H9 (cell line): ENCODE measurements at places on chromosomes 4 and X. TPM values are rescaled to one million over a fixed set of nuclear protein-coding genes. Genes with fewer than 3 reads are reported as not detected.

DNA sequence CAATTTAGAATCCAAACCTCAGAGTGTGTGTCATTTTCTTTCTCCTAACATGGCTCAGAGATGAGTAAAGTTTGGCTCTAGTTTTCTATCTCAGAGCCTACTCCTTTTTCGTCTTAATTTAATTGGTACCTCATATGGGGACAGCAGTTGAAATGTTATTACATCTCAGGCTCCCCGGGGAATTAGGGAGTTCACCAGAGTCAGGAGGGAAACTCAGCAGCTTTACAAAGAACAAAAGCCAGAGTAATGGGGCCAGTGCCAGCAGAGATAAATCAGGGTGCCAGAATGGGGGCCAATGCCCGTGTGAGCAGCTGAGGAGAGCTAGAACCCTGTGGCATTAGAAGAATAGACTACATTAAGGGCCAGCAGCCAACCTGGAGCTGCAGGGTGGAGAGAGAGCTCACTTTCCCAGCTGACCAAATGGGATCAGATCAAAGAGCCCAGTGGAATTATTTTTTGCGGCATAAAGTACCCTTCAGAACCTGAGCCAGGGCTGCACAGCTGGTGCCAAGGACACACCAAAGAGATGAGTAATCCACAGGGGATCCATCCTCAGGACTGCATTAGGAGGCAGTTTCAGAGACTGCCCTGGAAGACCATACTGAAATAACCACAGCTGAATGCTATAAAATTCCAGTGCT is 207.1 kb upstream of the DKK2 start:
- H3K36me3 ChIP-seq, result no peaks in the 10 kb centered on the region
- H3K4me1 ChIP-seq, result no peaks in the 10 kb centered on the region
- H3K4me3 ChIP-seq, result no peak overlapping the region

DNA sequence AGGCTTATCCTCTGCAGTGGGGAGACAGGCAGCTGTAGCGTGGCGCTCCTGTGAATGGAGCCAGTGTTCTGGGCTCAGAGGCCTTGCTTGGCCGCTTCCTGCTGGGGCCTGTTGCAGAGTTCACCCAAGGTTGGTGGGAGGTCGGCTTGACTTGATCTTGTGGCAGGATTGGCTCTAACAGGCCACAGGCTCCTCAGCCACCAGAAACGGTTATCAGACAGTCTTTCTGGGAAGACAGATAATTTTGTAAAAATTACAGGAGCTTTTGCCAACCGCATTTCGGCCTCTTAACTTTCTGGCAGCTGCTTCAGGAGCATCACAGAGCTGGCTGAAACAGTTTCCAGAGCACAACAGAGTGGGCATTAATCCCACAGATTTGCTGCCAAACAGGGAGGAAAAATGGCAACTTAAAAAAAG is 66.4 kb downstream of the DIPK2B start:
- H3K36me3 ChIP-seq, result peaks cover 4% of the 10 kb centered on the region
- H3K4me3 ChIP-seq, result no peak overlapping the region
- H3K27ac ChIP-seq, result no peak overlapping the region
- DNase-seq, result no peak

- peaks cover 8% of the 10 kb centered on the region; the same call in 1 of the 2 replicates for H3K36me3 ChIP-seq
- no peak overlapping the region for H3K27ac ChIP-seq
- H3K4me1 ChIP-seq, result no peaks in the 10 kb centered on the region
- H3K27me3 ChIP-seq, result no peaks in the 10 kb centered on the region
These were observed 961.3 kb downstream of the ADGRL3 start for GRCh38 chr4:62161446-62161845.

The PPM1K gene
- 10.2 and 10.4 TPM in 2 replicates for total RNA-seq

- H3K4me3 ChIP-seq, result no peak overlapping the region
- H3K4me1 ChIP-seq, result no peaks in the 10 kb centered on the region
- no peak for DNase-seq
- H3K27me3 ChIP-seq, result no peaks in the 10 kb centered on the region
- H3K27ac ChIP-seq, result no peak overlapping the region
These were observed 97.8 kb upstream of the GPC4 start for GRCh38 chrX:133513123-133513522.

DNA sequence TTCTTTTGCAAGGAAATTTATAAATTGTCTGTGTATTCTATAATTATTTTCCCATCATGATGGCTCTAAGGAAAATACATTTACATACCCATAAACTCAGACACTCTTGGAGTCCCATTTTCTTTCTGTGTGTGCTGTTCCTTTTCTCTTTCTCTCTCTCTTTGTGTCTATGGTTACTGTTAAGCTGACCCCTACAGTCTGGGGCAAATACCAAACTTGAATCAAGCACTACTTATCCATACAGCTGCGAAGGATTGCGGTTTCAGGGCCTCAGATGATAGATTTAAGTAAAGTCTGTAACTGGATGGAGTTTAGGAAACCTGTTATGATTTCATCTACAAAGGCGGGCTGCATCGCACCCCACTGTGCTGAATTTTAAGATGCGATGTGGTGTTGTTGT is 150.2 kb downstream of the SHROOM3 start:
- peaks cover 13% of the 10 kb centered on the region for H3K4me1 ChIP-seq
- no peak overlapping the region for H3K27ac ChIP-seq
- H3K27me3 ChIP-seq, result no peaks in the 10 kb centered on the region

DNA sequence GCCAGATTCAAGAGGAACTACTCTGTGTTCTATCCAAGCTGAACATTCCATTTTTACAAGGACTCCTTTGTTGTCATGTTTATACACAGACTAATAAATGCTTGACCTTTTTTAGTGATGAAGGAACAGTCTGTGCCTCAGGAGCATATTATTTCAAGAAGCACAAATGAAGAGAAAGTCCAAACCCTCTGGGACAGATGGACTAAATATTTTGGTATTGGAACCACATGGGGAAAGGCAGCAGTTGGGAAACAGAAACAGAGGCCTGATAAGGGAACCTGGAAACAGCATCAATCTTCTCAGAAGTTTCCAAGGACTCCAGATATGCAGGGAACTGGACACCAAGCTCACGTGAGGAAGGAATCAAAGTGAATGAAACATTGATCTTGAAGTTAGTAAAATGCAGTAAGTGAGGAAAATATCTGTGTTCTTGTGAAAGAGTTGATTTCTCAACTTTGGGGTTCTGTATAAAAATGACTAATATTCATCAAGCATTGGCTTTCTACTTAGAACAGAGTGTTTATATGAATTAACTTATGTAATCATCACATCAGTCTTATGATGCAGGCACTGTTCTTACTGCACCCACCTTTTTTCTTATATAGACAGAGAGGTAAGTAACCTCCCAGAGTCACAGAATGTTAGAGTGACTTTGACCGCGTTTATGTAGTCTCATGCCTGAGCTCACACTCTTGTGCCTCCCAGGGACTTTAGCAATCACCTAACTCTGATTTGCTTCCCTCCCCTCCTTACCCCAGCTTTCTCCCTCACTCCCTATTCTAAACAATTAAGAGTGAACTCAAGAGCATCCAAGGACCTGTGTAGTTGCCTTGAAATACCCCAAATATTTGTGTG is 148.9 kb upstream of the JADE1 start:
- no peaks in the 10 kb centered on the region for H3K27me3 ChIP-seq
- peaks cover 4% of the 10 kb centered on the region; the same call in 1 of the 2 replicates for H3K36me3 ChIP-seq
- H3K27ac ChIP-seq, result no peak overlapping the region

DNA sequence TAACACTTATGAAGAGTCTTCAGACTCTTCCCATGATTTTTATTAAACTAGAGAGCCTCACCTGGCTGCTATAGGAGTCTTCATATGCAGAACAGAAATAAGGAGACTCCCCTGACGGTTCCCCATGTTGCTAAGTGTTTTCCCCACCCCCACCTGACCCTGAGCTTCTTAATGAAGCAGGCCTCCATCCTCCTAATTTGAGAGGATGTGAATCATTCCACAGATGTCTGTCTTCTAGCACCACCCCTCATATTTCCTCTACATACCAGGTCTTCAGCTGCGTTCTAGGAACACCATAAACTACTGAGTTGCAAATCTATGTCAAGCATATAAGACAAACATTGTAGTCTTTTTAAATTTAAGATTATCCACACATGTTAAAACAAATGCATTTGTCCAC is 36.9 kb downstream of the RP2 start:
- DNase-seq, result no peak
- H3K27me3 ChIP-seq, result no peaks in the 10 kb centered on the region
- no peak overlapping the region for H3K27ac ChIP-seq
- no peak overlapping the region for H3K4me3 ChIP-seq
- H3K36me3 ChIP-seq, result peaks cover 7% of the 10 kb centered on the region; the same call in 1 of the 2 replicates
